Upper lobe of left lung (tissue), 6 donors: ENCODE measurements at places on chromosomes 5 and 9. TPM values are rescaled to one million over a fixed set of nuclear protein-coding genes. Genes with fewer than 3 reads are reported as not detected.

DNA sequence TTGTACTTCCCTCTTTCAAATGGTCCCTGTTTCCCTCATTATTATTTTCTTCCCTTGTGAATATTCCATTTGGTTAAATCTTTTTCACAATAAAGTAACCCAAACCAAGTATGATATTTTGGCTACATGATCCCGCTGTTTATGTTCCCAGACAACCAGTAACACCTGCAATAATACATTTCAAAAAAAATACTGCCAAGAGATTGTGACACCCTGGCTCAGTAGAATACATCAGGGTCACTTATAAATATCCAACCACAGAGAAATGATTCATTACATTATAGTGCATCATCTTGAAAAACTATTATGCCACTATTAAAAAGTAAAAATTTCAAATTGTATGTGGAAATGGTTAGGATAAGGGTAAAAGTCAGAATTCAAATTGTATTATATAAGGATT is 7.2 kb upstream of the OXCT1 start:
- no peak for DNase-seq
- H3K4me1 ChIP-seq, result no peaks in the 10 kb centered on the region
- no peak overlapping the region for H3K27ac ChIP-seq
- H3K4me3 ChIP-seq, result no peak overlapping the region
- no peaks in the 10 kb centered on the region for H3K27me3 ChIP-seq
- H3K36me3 ChIP-seq, result no peaks in the 10 kb centered on the region

DNA sequence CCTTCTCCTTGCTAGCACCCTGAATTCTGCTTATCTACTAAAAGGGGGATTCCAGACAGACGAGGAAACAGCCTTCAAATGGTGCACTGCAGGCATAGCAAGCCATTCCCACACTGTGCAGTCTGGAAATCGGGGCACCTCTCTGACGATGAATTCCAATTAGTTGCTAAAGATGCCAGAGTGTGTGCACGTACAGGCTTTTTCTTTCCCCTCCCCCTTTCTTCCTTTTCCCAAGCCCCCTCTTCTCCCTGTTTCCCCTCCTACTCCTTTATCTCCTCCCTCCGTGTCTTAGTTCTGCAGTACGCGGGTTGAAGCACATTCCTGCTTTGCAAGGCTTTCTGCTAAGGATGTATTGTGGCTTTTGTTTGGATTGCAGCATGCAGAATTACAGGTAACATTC is at the start of gene GPR21:
TSS of gene GPR21 (plus strand) at position 316 of the 400 bp plus-strand sequence. CDS start 900 bp downstream, outside the sequence.
- H3K27ac ChIP-seq, result no peak within 1 kb of the TSS
- peaks cover 4% of the 10 kb centered on the region for H3K4me1 ChIP-seq
- no peaks in the 10 kb centered on the region for H3K27me3 ChIP-seq
- no peak for DNase-seq

DNA sequence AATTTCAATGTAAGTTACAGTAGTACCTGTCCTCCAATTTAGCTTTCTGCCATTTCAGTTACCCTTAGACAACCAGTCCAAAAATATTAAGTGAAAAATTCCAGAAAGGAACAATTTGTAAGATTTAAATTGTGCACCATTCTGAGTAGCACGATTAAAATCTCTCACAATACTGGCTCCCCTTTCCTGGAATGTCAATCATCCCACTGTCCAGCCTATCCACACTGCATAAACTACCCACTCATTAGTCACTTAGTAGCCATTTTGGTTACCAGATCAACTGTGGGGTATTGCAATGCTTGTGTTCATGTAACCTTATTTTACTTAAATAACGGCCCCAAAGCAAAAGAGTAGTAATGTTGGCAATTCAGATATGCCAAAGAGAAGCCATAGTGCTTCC is 11.6 kb downstream of the KIF24 start:
- H3K4me1 ChIP-seq, result no peaks in the 10 kb centered on the region
- no peaks in the 10 kb centered on the region for H3K27me3 ChIP-seq
- no peak for DNase-seq
- H3K27ac ChIP-seq, result no peak overlapping the region
- no peaks in the 10 kb centered on the region for H3K36me3 ChIP-seq

GRCh38 chr9:35000535-35001284 is 11.2 kb downstream of the DNAJB5 start:
- no peak overlapping the region for H3K27ac ChIP-seq
- no peaks in the 10 kb centered on the region for H3K36me3 ChIP-seq
- DNase-seq, result no peak
- H3K4me3 ChIP-seq, result no peak overlapping the region
- no peaks in the 10 kb centered on the region for H3K4me1 ChIP-seq
- H3K27me3 ChIP-seq, result no peaks in the 10 kb centered on the region

DNA sequence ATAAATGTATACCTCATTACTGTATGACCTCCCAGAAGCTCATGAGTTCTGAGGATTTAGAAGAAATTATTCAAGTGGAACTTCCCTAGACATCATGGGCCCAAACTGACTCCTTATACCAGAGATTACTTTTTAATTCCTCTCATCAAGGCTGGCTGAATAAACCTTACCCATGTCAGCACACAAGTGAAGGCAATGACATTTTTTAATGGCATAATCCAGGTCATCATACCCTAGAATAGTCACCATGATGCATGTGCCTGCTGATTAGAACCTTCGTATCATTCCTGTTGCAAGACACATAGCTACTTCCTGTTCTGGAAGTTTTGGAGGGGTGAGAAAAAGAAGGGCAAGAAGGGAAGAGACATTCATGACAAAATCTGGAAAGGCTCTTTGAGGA is 49.8 kb upstream of the IFNK start:
- no peak overlapping the region for H3K27ac ChIP-seq
- H3K27me3 ChIP-seq, result no peaks in the 10 kb centered on the region
- no peak overlapping the region for H3K4me3 ChIP-seq
- DNase-seq, result no peak

CDH18 gene
- not detected for total RNA-seq
